CD14-positive monocyte (primary cell): ENCODE measurements at places on chromosomes 4 and X.

DNA sequence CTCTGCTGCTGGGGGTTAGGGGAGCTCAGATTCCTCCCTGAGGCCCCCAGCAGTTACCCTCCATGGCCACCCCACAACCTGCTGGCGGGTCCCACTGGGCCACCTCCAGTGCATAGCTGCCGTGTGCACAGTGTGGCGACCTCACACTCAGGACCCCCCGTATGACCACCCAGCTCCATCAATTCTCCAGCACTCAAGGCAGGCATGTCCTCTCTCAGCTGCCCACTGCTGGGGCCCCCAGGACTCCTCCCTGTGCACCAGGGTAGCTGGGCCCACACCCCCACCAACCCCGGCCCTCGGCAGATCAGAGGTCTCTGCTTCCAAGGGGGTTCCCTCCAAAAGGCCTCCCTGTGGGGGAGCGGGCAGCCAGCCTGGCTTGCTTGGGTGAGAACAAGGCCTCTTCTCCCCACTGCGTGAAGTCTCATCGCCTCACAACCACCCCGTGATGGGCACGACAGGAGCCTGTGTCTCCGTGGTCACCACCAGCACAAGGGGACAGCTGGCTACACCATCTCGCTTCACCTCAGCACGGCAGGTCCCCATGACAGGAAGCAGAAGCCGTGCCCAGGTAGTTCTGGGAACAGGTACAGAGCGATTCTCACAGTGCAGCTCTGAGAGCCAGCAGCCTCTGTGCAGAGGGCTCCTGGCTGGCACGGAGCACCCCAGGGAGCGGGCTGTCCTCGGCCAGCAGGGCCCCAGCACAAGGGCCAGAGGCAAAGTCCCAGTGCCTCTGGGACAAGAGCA, 4.6 kb upstream of the HAUS3 start:
- DNase-seq: no peak

DNA sequence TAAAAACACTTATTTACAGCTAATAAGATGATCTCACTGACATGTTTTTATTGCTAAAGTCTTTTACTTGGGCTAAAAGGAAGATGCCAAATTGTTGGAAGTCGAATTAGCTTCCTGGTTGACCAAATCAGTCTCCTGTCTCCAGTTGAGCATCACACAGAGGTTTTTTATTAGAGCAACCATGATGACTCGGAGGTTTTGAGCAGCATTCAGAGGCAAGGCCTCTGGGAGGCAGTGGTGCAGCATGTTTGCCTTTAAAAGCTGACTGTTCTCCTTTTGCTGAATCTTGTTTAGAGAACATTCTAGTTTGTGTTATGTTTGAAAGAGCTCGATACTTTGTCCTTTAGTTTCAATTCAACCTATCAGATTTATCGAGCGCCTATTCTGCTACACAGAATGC, 2.1 kb downstream of the UCHL1 start:
- peak; percentile 19 for DNase-seq

DNA sequence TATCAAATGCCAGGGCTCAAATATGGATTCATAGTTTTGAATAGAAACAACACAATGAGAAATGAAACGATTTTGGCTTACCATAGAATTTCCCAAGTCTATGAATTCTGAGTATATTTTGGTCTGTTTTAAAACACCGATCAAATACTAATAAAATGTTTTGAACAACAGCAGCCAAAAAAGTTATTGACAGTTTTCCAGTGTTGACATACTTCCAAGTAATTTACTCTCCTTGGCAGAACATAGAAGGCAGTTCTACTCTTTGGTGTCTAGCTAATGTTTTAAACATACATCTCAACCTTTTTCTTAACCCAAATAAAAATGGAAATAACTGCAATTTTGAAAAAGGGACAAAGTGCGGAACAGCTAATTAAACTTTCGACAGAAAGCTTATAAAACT, 1419.8 kb downstream of the ADGRL3 start:
- DNase-seq: no peak

- no peak for DNase-seq
These were observed 44.8 kb upstream of the FAM156A start for GRCh38 chrX:53003111-53003510.

- DNase-seq: no peak
These were observed 47.2 kb downstream of the EDNRA start for GRCh38 chr4:147528054-147528453.

DNA sequence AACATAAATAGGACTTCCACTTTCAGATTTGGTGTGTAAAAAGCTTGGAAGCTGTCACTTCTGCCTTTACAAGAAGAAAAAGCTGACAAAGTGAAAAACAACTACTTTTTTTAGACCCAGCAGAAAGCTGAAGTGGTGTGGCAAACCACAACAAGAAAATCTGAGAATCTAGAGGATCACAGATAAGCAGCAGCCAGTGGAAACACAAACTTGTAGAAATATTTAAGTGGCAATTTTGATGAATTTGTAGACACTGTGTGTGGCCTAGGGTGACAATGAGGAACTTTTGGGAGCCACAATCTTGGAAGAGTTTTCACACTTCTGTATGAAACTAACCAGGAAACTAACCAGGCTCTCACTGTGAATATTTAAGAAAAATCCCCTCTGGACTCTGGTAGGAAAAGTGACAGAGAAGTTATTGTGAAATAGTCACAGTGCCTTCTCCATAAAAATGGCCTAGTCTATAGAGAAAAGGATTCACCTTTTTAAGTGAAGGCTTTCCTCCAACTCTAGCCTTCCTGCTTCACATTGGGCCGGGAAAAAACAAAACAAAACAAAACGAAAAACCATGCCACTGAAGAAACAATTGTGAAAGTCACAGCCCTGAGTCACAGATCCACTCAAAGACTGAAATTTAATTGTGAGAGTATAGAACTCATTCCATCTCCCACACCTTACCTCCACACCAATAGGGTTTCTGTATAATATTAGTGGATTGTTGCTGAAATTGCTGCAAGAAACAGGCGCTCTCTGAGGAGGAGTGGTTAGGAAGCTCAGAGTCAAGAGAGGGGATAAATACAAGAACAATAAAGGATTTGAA, 26.7 kb upstream of the GUCY1A1 start:
- peak; percentile 13 for DNase-seq

DNA sequence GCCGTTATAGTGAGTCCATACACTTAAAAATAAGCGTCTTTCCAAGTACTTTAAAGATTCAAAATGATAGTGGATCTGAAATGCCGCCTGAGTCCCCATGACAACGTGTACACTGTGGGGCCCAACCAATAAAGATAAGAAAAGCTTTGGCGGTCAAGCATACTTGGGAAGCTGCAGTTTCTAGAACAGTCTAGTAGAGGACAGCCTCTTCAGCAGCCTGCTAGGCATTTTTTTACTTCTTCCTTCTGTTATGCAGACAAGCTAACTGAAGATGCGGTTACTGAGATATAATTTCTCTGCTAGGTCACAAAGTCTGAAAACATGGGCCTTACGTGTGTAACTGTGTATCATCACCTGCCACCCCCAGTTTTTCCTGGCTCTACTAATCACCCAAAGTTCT, 402 bp upstream of the UPRT start:
- DNase-seq: no peak

- no peak for DNase-seq
These were observed 311.6 kb downstream of the FAM133A start for GRCh38 chrX:93985344-93986307.
